ENCODE measurements at places on chromosomes 4 and X. TPM values are rescaled to one million over a fixed set of nuclear protein-coding genes. Genes with fewer than 3 reads are reported as not detected.

CCDC160 gene
- not detected for total RNA-seq

XK gene
- 3.6 TPM for total RNA-seq

ARHGAP4 gene
- total RNA-seq: 199 TPM

KDR gene
- total RNA-seq: not detected

COL4A6 gene
- total RNA-seq: not detected

UNC5C gene
- not detected for total RNA-seq

TMPRSS11F gene
- not detected for total RNA-seq

CXorf58 gene
- total RNA-seq: 0.10 TPM

GABRA4 gene
- total RNA-seq: under 0.01 TPM

F11 gene
- total RNA-seq: not detected

LCORL gene
- 16.4 TPM for total RNA-seq

ETDB gene
- total RNA-seq: not detected

Measured in mononuclear cell (primary cell).